ENCODE measurements at places on chromosomes 12 and 14. TPM values are rescaled to one million over a fixed set of nuclear protein-coding genes. Genes with fewer than 3 reads are reported as not detected.

Gene NKX2-1
- not detected for total RNA-seq

Gene KRT72
- total RNA-seq, result not detected

Gene LHX5
- not detected for total RNA-seq

Gene IRAK3
- total RNA-seq, result 1.2 TPM

DNA sequence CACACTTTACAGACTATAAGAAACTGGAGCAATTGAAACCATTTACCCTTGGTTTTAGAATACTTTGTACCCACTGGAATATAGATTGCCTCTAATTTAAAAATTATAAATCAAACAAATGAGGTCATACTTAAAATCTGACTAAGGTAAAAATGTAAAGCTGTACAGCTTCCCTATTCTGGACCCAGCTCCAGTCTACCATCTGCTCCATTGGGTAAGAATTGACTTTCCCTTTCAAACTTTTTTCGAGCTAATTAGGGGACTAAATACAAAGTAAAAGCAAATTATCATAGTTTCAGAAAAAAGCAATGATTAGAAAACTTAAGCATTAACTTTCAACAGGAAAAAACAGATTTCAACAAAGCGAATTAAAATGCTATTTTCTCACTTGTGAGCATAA, 4.3 kb downstream of the KRR1 start:
- DNase-seq, result no peak

DNA sequence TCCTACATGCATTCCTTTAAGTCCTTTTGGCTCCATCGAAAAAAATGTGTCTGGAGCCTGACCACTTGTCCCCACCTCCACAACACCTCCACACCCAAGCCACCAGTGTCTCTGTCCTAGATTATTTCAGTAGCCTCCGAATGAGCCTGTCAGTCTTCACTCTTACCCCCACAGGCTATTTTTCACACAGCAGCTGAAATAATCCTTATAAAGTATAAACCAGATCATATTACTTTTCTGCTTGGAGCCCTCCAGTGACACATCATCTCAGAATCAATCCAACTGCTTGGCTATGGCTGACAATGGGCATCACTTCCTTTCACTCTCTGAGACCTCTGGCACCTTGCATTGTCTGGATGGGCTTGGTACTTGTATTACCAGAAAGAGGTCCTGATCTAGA, 44.9 kb downstream of the BBS10 start:
- no peak for DNase-seq

DNA sequence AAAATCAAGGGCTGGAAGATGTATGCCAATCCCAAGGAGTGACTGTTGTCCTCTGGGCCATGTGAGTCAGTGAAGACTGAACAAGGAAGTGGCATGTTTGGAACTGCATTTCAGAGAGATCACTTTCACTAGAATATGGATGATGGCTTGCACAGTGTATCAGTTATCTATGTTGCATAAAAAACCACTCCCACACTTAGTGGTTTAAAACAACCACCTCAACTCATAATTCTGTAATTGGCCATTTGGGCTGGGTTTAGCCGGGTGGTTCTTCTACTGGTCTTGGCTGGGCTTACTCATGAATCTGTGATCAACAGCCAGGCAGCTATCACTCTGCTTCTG, 15.4 kb downstream of the BDKRB1 start:
- DNase-seq, result no peak

DNA sequence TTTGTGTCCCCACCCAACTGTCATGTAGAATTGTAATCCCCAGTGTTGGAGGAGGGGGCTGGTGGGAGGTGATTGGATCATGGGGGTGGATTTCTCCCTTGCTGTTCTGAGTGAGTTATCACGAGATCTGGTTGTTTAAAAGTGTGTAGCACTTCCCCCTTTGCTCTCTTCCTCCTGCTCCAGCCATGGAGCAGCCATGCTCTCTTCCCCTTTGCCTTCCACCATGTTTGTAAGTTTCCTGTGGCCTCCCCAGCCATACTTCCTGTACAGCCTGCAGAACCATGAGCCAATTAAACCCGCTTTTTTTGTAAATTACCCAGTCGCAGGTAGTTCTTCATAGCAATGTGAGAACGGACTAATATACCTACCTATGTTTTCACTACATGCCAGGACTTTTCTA, 2.6 kb upstream of the POC1B start:
- no peak for DNase-seq

GRCh38 chr12:63900922-63901793, 56.7 kb downstream of the SRGAP1 start:
- no peak for DNase-seq

- DNase-seq, result no peak
These were observed 56.2 kb upstream of the NID2 start for GRCh38 chr14:52124791-52125684.

DNA sequence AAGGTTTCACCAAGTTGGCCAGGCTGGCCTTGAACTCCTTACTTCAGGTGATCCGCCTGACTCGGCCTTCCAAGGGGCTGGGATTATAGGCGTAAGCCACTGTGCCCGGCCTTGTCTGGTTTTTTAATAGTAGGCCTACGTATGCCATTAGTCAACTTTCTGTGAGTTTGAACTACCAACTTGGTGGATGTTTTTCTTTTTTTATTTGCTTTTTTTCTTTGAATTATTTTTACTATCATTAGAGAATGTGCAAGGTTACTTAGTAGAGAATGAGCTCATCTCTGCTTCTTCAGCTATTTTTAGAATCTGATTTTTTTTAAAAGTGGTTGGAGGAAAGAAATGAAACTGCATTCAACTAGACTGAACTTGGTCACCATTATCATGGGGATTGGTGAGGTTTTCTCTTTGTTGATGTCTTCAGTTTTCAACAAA, 51.4 kb downstream of the HMGA2 start:
- no peak for DNase-seq

DNA sequence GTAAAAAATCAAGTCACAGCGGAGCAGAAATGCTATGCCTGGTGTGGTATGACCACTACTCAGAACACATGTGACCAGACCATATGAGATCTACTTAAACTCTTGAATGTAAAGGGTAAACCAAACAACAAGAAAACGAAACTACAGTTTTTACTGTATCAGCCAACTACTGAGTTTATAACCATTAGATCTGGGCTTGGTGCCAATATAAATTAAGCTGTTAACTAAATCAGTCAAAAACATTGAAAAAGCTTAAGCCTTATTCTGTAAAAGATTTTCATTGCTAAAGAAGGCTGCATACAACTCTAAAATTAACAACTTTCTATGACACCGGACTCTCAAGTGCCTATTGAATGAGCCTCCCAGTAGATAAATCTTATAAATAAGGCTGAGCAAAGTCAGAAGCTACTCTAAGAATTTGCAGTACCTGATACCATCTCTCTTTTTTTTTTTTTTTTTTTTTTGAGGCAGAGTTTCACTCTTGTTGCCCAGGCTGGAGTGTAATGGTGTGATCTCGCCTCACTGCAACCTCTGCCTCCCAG, 35.4 kb downstream of the SPTLC2 start:
- DNase-seq, result no peak

- DNase-seq, result no peak
These were observed 181.9 kb downstream of the SLC6A15 start for GRCh38 chr12:84730561-84731162.

- no peak for DNase-seq
These were observed 53.1 kb downstream of the CNTN1 start for GRCh38 chr12:40745386-40745785.

GRCh38 chr14:50954811-50955372, 10.6 kb upstream of the PYGL start:
- no peak for DNase-seq

DNA sequence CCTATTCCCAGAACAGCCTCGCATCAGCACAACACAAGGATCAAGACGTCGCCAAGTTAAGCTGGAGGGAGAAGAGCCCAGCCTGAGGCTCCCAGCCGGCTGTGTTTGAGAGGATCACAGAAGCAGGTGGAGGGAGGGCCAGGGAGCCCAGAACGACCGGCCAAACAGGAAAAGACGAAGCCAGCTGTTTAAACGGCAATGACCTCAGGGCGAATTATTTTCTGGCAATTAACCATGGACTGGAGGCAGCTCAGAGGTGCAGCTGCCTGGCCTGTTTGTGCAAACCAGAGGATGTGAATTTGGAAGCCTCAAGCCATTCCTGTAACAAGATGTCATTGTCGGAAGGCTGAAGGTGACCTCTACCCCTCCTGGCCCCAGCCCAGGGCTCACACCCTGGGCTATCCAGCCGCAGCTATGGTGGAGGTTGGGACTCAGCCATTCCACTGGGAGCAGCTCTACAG, 175.8 kb upstream of the PRMT8 start:
- no peak for DNase-seq

GRCh38 chr12:12396694-12397093, 39.8 kb downstream of the BORCS5 start:
- DNase-seq, result no peak

DNA sequence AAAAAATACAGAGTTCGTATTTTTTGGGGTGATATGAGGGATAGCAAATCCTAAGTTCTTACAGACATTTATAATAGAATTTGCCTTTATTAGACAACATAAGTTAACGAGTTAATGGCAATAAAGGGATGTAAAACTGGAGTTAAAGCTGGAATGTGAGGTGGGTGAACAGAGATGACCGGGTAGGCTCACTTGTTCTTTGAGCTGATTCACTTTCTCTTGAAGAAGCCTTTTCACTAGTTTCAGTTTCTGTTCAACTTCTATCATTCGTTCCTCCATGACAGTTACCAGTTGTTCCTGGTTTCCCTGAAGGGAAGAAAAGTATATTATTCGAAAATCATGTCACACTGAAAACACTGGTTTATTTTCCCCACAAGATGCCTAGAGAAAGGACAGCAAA, 57.7 kb upstream of the SAV1 start:
- no peak for DNase-seq

- no peak for DNase-seq
These were observed 56.8 kb downstream of the DUSP16 start for GRCh38 chr12:12505544-12506495.

GRCh38 chr14:80425686-80426085, 214.4 kb upstream of the DIO2 start:
- no peak for DNase-seq

DNA sequence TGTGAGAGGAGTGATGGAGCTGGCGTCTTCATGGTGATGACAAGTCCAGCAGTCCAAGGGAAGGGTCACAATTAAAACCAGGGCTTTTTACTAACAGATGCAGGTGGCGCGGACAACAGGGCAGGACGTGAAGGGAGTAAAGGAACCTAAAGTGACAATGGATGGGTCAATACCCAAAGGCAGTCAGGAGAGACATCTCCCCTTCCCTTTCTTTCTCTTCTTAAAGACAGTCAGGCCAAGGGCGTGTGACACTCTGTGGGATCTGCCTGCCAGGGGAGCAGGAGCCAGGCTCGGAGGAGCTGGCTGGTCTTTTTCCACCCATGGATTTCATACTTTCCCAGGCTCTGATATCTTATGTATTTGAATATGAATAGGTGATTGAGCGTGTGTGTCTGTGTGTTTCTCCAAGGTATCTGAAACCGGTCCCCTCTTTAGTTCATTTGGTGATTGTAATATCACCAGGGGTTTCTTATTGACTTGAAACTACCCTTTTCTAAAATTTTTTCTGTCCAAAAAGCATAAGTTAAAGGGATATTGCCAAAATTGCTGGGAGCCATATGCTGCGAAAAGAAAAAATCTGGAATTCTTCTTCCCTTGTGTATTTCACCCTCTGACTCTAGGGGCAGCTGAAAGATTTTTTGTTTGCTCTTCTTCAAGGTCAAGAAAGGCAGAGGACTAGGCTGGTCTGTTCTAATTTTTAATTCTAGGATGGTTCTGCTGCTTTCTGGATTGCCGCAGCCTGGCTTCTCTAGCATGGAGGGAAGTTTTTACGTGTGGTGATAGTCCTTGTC, 61.8 kb downstream of the FBXL14 start:
- DNase-seq, result no peak

DNA sequence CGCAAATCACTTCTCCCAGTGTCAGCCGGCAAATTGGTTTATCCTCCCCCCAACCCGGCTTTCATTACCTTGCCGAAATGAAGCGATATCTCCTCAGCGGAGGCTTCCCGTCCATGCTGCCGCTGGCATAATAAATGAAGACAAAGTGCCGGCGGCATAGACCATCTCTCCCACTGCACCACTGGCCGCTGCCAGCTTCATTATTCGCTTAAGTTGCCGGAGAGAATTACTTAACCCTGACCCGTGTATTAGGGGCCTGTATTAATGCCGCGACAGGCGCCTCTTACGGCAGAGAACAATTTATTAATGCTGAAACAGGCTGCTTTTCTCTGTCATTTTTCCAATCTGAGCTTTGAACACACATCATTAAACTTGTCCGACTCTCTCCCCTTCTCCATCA, 17.5 kb upstream of the GPATCH2L start:
- no peak for DNase-seq

GRCh38 chr14:57314396-57315089, 45.8 kb downstream of the AP5M1 start:
- no peak for DNase-seq

GRCh38 chr14:68564191-68564825, 228.6 kb downstream of the ZFP36L1 start:
- DNase-seq, result no peak

DNA sequence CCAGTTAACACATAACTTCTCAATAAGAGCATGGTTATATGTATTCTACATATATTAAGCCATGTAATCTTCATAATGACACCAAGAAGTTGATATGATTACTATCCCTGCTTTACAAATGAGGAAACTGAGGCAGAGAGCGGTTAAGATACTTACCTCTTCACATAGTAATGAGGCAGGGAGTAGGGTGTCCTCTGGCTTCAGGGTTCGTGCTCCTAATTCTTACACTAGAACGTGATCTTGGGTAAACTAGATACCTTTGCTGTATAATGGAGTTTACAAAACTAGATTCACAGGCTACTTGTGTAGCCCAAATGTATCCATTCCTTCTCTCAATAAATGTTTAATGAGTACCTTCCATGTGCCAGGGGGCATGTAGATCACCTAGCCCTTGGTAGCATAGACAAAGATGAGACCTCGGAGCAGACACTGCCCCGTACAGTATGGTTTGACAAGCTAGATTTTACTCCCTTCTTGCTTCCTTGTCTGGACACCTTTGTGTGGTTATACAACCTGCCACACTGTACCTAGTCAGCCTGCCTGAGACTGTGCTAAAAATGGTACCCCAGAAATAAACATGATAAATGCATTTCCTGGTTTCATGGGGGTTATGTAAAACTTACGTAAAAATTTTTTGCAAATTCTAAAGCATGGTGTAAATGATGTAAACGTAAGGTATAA, 991.8 kb downstream of the VRK1 start:
- no peak for DNase-seq

DNA sequence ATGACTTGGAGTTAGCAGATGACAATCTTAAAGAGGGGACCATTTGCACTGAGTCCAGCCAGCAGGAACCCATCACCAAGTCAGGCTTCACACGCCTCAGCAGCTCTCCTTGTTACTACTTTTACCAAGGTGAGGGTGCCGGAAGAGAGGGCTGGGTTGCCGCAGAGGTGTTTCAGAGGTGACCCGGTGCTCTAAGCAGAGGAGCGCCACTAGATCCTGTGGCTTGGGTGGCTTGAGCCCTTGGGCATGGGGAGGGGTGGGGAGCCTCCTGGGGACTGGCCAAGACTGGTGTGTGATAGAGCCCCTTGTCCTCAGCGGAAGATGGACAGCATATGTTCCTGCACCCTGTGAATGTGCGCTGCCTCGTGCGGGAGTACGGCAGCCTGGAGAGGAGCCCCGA, 17.7 kb downstream of the POP5 start:
- no peak for DNase-seq

Data from activated T-helper 2 cell treated with anti-CD3 and anti-CD28 coated beads, Interferon-gamma antibody, Interleukin-2, Interleukin-4, amounts not matched to agents 10 μg/mL and 5 μg/mL and 100 μg/mL, durations not matched to agents 14 hours and 24 hours and 36 hours (primary cell).